Hypothalamus (tissue), 51 donors: ENCODE measurements at places on chromosomes 6 and 20.

- no peak for DNase-seq
These were observed 81.0 kb upstream of the FLRT3 start for GRCh38 chr20:14418376-14418775.

- DNase-seq: no peak
These were observed 602 bp downstream of the TGM6 start for GRCh38 chr20:2381303-2381702.

- DNase-seq: no peak
These were observed 20.2 kb upstream of the PAQR8 start for GRCh38 chr6:52341561-52342260.

GRCh38 chr6:167698540-167698939, 128.2 kb upstream of the AFDN start:
- no peak for DNase-seq

GRCh38 chr6:105382496-105382895, 20.4 kb downstream of the PREP start:
- no peak for DNase-seq

- DNase-seq: no peak
These were observed 21.0 kb downstream of the C6orf89 start for GRCh38 chr6:36906539-36907325.

DNA sequence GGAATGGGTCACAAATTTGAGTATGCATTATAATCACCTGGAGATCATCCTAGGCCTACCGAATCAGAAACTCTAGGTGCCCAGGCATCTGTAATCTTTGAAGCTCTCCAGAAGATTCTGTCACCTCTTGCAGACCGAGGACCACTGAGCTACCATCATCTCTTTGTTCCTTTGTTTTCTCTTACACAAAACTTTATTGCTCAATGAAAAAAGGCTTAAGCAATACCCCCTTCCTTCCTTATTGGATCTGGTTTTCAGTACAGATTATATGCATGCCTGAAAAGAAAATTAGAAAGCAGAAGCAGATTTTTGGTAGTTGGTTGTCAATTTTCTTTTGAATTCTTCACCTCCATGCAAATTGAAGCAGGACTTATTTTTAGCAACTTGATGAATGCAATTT, 31.3 kb downstream of the STX11 start:
- DNase-seq: no peak

- no peak for DNase-seq
These were observed 471.8 kb downstream of the COL12A1 start for GRCh38 chr6:74733830-74734620.

DNA sequence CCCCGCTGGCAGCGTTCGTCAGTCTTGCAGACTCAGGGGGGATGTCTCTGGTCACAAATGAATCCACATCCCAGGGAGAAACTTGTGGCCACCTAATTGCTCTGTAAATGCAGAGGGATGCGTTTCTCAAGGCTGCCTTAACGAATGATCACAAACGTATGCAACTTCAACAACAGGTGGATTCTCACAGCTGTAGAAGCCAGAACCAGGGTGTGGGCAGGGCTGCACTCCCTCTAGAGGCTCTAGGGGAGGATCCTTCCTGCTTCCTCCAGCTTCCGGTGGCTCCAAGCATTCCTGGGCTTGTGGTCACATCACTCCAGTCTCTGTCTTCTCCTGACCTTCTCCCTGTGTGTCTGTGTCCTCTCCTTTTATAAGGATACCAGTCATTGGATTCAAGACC, 3.3 kb upstream of the TAF4 start:
- no peak for DNase-seq
